ENCODE measurements at places on chromosomes 4 and X.

DNA sequence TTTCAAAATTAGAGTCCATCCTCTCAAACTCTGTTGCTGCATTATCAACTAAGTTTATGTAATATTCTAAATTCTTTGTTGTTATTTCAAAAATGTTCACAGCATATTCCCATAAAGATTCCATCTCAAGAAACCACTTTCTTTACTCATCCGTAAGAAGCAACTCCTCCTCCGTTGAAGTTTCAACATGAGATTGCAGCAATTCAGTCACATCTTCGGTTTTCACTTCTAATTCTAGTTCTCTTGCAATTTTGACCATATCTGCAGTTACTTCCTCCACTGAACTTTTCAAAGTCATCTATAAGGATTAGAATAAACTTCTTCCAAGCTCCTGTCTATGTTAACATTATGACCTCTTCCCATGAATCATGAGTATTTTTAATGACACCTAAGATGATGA is 216.6 kb upstream of the SLC7A11 start:
- DNase-seq: no peak

GRCh38 chr4:26452565-26453531 is 37.4 kb downstream of the CCKAR start:
- no peak for DNase-seq

DNA sequence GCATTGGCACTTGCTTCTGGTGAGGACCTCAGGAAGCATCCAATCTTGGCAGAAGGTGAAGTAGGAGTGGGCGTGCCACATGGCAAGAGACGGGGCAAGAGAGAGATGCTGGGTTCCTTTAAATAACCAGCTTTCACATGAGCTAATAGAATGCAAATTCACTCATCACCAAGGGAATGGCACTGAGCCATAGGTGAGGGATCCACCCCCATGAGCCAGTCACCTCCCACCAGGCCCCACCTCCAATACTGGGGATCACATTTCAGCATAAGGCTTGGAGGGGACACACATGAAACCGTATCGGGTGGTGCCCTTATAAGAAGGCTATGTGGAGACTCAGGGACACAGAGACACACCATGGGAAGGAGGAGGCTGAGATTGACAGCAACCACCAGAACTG is 140.0 kb upstream of the MSX1 start:
- no peak for DNase-seq

GRCh38 chr4:186984105-186984644 is 260.5 kb upstream of the FAT1 start:
- DNase-seq: no peak

DNA sequence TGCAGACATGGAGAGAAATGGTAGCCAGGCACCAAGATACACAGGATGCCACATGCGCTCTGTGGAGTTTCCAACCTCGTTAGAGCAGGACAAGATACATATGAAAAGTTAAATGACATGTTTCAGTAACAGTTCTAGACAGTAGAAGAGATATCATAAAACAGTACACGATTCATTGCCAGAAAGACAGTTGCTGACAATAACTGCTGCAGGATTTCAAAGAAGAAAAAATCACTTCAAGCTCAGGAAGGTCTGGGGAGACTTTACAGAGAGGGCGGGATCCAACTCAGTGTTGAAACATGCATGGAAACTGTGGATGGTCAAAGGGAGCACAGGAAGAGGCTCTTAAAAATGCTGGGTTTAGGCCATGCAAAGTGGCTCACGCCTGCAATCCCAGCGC is 31.0 kb downstream of the DCTD start:
- DNase-seq: no peak

- DNase-seq: no peak
These were observed 123.5 kb upstream of the JADE1 start for GRCh38 chr4:128686032-128686465.

DNA sequence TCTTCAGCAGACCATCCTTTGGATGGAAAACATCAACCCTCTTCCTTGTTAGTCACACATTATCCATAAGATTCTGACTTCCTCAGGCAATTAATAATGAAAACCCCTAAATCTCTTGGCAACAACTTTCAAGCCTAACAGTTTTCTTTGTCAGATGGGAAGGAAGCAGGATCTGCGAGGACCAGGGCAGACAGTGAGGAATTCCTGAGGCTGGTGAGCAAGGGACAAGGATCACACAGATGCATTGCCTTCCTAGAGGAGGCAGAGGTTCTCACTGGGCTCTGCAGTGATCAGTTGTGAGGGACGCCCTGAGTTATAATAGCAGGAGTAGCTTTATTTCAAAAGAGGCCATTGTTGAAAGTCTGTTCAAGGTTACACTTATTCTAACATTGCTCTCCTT is 195.4 kb downstream of the SLIT2 start:
- DNase-seq: no peak

- DNase-seq: no peak
These were observed 84.9 kb downstream of the CBLL2 start for GRCh38 chrX:22357621-22358020.

GRCh38 chr4:65399084-65399483 is 271.2 kb downstream of the EPHA5 start:
- no peak for DNase-seq

GRCh38 chrX:71650333-71650969 is 16.9 kb upstream of the LOC101059915 start:
- no peak for DNase-seq

GRCh38 chr4:181219783-181220416 is 1023.3 kb upstream of the TENM3 start:
- DNase-seq: no peak

- no peak for DNase-seq
These were observed 836 bp downstream of the BTK start for GRCh38 chrX:101385026-101385684.

GRCh38 chr4:81982846-81983540 is 390.8 kb downstream of the HNRNPD start:
- no peak for DNase-seq

GRCh38 chrX:2536974-2537373 is 36.2 kb upstream of the DHRSX start:
- no peak for DNase-seq

GRCh38 chr4:154078504-154079350 is 289.8 kb upstream of the SFRP2 start:
- no peak for DNase-seq

GRCh38 chr4:124454772-124455270 is 257.7 kb downstream of the ANKRD50 start:
- DNase-seq: no peak

GRCh38 chr4:78247536-78248285 is 190.6 kb downstream of the FRAS1 start:
- DNase-seq: no peak

GRCh38 chr4:128961405-128961804 is 131.9 kb downstream of the SCLT1 start:
- DNase-seq: no peak

GRCh38 chr4:88441696-88442095 is 15.2 kb upstream of the HERC5 start:
- DNase-seq: no peak

GRCh38 chr4:125515016-125515415 is 200.3 kb downstream of the FAT4 start:
- no peak for DNase-seq

DNA sequence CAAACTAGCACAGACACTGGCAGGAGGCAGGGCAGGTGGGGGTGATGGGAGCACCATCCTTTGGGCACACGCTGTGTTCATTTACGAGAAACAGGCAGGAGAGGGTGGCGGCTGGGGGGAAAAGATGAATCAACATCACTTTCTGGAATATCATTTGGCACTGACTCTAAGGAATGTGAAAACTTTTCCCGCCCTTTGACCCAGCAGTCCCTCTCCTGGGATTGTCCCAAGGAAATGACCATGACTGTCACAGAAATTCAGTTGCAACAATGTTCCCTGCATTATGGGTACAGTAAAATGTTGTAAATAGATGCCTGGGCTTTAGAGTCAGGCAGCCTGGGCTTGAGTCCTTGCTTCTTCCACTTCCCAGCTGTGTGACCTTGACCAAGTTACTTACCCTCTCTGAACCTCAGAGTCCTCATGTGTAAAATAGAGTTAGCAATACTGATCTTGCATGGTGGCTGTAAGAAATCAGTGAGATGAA is 58.6 kb downstream of the ABLIM2 start:
- no peak for DNase-seq

- DNase-seq: no peak
These were observed 250.6 kb upstream of the NDST3 start for GRCh38 chr4:117783716-117784115.

GRCh38 chrX:153778181-153778580 is 2.7 kb upstream of the SRPK3 start:
- no peak for DNase-seq

- no peak for DNase-seq
These were observed 83.0 kb downstream of the GRIA2 start for GRCh38 chr4:157303471-157303960.

GRCh38 chr4:147674073-147674472 is 9.9 kb downstream of the PRMT9 start:
- no peak for DNase-seq

DNA sequence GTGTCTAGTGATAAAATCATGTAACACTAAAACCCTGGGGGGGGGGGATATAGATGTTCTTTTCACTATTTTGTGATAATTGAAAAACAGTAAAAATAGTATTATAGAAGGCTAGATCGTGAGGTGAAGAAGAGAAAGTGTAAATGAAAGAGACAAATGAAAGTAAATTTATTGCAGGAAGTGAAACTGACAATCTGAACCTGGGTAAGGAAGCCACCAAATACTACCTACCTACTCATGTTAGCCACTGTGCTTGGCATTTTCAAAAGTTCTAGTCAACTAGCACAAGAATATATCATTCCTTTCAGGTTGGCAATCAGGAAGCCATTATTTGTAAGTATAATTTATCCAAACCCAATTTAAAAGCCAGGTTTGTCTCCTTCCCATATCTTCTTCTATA is 1366.1 kb downstream of the FAM133A start:
- DNase-seq: no peak

- no peak for DNase-seq
These were observed 35.4 kb upstream of the SPON2 start for GRCh38 chr4:1207603-1208265.

DNA sequence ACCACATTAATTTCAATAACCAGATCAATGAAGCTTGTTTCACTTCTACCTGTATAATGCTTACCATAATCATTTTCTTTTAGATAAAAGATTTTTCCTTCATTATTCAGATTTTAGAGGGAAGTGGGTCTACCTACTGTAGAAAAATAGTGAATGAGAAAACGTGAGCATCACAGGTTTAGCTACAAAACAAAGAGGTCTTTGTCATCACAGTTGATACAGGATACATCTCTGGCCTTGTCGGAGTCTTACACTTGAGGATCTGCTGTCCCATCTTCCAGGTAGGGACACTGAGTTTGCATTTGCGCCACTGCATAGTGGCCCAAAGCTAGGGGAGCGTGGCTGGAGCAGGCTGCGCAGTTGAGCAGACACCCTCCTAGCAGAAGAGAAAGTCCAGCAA is 710 bp downstream of the CLDN24 start:
- no peak for DNase-seq

GRCh38 chrX:76454456-76454927 is 27.0 kb downstream of the MAGEE1 start:
- no peak for DNase-seq

DNA sequence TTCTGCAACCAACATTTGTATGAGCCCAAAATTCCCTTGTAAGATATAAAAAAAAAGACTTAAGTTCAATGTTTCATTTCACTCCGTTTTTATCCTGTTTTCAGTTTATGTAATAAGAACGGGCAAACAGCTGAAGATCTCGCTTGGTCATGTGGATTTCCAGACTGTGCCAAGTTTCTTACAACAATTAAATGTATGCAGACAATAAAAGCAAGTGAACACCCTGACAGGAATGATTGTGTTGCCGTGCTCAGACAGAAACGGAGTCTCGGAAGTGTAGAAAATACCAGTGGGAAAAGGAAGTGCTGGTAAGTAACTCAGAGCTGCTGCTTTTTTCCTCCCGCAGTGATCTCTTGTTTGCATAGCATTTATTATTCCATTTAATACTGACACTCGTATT is 2.8 kb downstream of the ANKRD37 start:
- no peak for DNase-seq

GRCh38 chr4:138199568-138200235 is 42.4 kb downstream of the SLC7A11 start:
- DNase-seq: no peak

DNA sequence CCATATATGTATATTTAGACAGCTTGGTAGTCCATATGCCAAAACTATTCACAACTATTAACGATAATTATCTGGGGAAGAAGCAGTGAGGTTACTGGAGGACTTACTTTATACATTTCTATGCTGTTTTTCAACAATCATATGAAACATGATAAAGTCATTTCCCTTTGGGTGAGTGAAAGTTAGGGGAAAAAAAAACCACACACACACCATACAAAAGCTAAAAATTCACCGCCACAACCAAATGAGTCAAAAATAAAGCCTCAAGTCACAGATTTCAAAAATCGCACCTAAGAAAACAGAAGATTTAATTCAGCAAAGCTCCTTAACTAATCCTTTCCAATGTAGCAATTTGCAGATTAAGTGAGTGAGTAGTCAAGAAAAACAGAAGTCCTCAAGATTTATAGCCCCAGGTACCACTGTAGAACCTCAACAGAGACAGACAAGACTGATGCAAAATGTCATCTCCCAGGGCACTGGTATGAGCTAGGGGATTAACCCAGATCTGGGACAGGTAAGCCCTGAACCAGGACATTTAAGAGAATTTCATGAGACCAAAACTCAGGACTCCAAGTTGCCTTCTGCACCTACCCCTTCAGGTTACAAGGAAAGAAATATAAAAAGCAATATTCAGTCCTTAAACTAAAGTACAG is 35.1 kb downstream of the SYTL4 start:
- DNase-seq: no peak

GRCh38 chr4:79756140-79756895 is 316.7 kb downstream of the ANTXR2 start:
- no peak for DNase-seq

DNA sequence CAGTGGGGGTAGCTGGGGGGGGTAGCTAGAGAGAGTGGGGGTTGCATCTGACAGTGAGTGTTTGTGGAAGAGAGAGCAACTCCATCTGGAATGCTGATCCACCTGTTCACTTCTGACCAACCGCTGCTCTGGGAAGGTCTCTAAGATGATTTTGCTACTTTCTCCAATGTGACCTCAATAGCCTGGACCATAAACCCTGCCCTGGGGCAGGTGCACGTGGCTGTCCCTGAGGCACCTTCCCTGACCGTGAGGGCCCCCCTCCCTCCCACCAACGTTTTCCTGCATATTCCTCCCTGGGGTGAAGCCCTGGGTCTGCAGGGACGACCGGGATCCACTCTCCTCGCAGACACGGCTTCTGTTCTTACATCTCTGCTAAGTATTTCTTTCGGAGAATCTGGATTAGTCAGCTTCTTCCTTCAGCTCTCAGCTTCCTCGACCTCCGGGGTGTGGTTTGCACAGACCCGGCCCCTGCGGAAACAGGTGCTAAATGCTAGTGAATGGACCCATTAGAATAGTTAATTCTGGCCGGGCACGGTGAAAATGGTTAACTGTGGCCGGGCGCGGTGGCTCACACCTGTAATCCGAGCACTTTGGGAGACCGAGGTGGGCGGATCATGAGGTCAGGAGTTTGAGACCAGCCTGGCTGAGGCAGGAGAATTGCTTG is 21.4 kb upstream of the PLCXD1 start:
- DNase-seq: no peak

- DNase-seq: no peak
These were observed 113.8 kb upstream of the RBPJ start for GRCh38 chr4:26206999-26207398.
